ENCODE measurements at places on chromosomes 2 and 18.

- peak; percentile 25 for DNase-seq
These were observed 30.8 kb downstream of the TCF4 start for GRCh38 chr18:55557211-55557610.

- no peak for DNase-seq
These were observed 42.1 kb upstream of the REL start for GRCh38 chr2:60839126-60839813.

DNA sequence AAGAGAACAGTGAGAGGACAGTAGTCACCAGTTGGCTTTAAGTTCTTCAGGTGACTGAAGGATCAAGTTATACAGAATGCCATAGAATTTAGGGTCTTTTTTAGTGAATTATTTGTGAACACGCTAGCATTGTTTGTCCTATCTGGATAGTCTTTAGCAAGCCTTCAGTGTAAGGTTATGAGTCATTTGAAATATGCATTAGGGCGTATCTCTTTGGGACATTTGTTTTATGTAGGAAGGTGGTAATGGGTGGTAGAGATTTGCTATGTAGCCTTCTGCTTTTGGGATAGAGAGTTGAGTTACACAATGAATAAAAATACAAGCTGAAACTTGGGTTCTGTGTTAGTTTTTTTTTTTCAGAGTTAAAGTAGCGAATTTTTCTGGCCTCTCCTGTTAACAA is 13.0 kb downstream of the ACTR2 start:
- DNase-seq, result no peak

DNA sequence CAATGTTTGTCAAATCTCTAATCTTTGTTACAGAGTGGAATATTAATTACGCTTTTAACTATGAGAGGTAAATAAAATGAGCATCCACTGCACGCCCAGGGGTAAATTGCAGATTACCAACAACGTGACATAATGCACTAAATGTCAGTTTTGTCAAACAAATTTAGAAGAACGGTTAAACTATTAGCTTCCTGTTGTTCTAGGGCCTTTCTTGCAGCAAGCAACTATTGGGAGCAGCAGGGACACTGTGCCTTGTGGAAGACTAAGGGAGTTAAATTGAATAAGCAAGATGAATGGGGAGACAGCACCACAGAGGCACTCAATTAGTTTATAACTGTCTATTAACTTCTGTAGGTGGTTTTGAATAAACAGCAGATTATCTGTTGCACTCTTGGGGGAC is 391.0 kb upstream of the RAB12 start:
- DNase-seq, result no peak

DNA sequence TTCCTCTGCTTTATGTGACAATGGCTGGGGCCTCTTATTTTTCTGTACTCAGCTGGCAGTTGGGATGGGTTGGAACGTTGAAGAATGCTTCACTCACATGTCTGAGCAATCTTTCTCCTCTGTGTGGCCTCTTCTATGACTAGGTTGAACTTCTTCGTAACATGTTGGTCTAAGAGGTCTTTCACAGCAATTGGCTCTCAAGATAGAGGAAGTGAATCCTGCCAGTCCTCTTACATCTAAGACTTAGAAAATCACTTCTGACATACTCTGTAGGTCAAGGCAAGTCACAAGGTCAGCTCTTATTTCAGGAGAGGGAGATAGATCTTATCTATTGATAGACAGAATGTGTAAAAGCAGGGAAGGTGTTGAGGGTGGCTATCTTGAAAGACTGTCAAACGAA is 174.1 kb downstream of the NYAP2 start:
- no peak for DNase-seq

- DNase-seq, result no peak
These were observed 152.6 kb upstream of the KYNU start for GRCh38 chr2:142724713-142725349.

DNA sequence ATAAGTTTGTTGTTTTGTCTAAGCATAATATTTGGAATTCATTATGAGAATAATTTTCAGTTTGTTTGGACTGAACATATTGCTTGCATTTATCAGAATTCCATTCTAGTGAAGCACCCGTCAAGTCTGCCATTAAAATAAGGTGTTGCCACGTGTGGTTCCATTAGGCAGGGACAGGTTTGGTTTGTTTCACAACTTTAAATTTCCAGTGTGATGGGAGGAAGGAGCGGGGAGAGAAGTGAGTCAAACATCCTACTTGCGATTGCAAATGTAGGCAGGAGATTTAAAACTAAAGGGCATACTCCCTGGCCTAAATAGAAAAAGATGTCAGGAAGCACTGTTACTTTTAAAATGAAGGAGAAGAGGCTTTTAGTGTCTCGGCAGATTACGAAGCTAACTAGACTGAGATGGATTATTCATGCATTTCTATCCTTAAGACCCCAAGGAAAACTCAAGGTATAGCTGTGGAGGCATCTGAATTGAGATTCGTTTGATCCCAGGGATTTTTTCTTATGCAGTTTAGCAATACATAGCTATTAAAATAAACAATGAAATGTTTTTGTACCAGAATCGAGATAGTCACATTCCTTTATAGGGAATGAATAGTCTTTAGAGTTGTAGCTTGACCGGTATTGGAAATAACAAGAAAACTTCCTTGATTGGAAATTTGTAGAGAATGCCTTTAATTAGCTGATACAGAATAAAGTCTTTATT is 19.8 kb downstream of the GRHL1 start:
- DNase-seq, result peak; percentile 59

GRCh38 chr18:54916507-54916906 is 42.8 kb downstream of the CCDC68 start:
- no peak for DNase-seq

- peak; percentile 8 for DNase-seq
These were observed 5.4 kb downstream of the CHMP3 start for GRCh38 chr2:86557836-86558235.

DNA sequence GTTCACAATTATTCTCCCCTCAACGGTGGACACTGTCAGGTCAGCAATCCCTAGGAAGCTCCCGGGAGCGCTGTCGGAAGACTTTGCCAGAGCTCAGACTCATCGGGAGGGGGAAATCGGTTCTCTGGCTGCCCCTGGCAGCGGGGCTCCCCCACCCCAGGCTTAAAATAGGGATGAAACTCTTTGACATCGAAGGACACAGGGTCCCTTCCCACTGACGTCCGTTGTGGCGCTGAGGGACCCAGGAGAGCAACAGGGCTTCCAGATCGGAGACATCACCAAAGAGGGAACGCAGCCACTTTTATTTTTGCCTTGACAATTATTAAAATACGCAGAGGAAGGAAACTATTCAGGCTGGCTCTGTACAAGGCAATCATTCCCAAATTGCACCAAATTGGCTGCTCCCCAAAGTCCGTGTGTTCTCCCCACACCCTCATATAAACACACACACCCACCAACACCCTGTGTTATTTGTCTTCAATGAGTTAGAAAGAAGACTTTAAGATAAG is 249.0 kb downstream of the CDH20 start:
- no peak for DNase-seq

- no peak for DNase-seq
These were observed 312.3 kb downstream of the PRKCE start for GRCh38 chr2:45963816-45964215.

DNA sequence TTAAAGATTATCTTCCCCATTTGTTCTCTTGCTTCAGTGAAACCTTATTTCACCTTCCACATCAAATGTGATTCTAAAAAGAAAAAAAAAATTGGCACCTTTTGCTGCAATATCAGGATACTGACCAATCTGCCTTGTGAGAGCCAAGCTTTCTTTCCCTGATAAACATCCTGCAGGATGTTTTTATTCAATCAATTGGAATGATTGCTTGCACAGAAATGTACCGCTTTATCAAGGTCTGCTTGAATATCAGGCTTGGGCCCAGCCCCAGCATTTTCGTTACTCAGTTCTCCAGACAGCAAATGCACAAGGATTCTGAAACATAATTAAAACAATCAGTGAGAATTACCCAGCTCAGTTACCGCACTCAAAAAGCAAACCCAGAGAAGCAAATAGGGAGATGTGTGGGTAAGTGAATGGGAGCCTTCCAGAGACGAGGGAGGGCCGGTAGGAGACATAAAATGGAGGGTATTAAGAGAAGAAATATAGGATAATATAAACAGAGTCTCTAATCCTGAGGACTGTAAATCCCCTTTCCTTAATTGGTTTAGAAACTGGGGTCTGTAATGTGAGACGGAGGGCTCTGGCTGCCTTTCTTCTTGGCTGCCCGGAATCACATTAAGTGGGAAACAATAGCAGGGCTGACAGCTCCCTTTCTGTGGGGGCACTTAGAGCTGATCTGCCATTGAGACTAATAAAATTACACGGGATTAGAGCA is 291.8 kb downstream of the ICOS start:
- no peak for DNase-seq

DNA sequence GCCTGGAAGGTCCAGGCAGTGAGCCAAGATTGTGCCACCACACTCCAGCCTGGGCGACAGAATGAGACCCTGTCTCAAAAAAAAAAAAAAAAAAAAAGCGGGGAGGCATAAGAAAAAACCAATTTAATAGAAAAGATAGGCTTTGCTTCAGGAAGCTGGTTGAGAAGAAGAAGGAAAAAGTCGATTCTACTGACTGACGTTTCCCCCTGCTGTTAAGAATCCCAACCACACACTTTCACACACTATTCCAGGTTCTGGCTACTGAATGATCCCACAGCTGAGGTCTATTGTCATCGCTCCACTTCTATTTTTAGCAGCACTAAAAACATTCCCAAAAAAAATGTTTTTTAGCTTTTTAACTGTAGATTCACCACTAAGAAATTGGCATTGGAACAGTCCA is 6.7 kb upstream of the CHCHD5 start:
- peak; percentile 68 for DNase-seq
